Forelimb muscle (tissue), 1 donor: ENCODE measurements at places on chromosomes 2 and 18.

DNA sequence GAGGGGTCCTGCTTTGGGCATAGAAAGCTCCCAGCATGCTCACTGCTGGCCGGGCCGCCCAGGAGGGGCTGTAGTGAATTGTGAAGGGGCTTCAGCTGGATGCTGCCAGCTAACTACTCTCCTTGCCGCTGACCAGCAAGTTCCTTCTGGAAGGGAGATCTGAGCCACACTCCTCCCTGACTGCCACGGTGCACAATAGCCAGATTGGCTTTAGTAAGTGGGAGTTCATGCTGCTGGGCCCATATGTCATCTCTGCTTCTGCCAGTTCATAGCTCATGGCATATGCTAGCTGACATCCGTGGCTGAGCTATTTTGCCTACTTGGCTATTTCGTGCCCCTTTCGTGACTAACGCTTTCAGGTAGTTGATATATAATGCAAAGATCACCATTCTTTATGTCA lies 51.6 kb upstream of the ROCK2 start:
- no peak for DNase-seq

DNA sequence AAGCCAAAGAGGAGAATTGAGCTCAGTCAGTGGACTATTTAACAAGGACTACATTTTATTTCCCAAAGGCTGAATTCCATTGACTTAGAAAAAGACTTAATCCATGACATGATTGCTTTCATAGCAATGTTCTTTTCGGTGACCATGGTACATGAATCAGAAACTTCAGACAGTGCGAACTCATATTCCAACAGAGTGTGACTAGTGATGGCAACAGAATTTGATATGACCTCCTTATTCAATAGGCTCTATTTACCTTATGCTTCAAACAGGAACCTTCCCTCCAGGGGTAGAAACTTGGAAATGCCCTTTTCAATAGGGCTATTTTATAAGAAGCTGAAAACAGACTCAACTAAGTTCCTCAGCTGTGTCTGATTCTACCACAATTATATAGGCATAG lies 191.9 kb downstream of the RND3 start:
- DNase-seq: no peak

- no peak for DNase-seq
Observed at GRCh38 chr18:80124131-80124530, 15.1 kb downstream of the ADNP2 start.

GRCh38 chr18:52812834-52813233 lies 472.8 kb downstream of the DCC start:
- no peak for DNase-seq

- no peak for DNase-seq
Observed at GRCh38 chr2:35822716-35823115, 532.9 kb upstream of the CRIM1 start.
